ENCODE measurements at places on chromosomes 2 and 18. TPM values are rescaled to one million over a fixed set of nuclear protein-coding genes. Genes with fewer than 3 reads are reported as not detected.

GALNT5 gene
- total RNA-seq: 146 TPM

CACNB4 gene
- 10.8 TPM for total RNA-seq

MTIF2 gene
- total RNA-seq: 27.1 TPM

CAVIN2 gene
- total RNA-seq: 26.8 TPM

RAB6C gene
- not detected for total RNA-seq

MOGAT1 gene
- total RNA-seq: not detected

ZFP36L2 gene
- total RNA-seq: 16.9 TPM

HTR2B gene
- total RNA-seq: 37.3 TPM

VWC2L gene
- not detected for total RNA-seq

WDR7 gene
- 36.2 TPM for total RNA-seq

DUSP11 gene
- total RNA-seq: 20.3 TPM

VPS54 gene
- 21.8 TPM for total RNA-seq

XPO1 gene
- 312 TPM for total RNA-seq

AFF3 gene
- total RNA-seq: 3.4 TPM

CLEC4F gene
- not detected for total RNA-seq

STAMBP gene
- 29.1 TPM for total RNA-seq

IL18R1 gene
- total RNA-seq: 8.3 TPM

NEDD4L gene
- 8.8 TPM for total RNA-seq

ERBB4 gene
- 2.6 TPM for total RNA-seq

CDK15 gene
- total RNA-seq: 1.5 TPM

TMEM37 gene
- total RNA-seq: not detected

All from smooth muscle cell of the pulmonary artery (primary cell).